ENCODE measurements at places on chromosomes 12 and 14.

GRCh38 chr12:79141776-79142175 lies 277.2 kb downstream of the SYT1 start:
- no peak for DNase-seq

DNA sequence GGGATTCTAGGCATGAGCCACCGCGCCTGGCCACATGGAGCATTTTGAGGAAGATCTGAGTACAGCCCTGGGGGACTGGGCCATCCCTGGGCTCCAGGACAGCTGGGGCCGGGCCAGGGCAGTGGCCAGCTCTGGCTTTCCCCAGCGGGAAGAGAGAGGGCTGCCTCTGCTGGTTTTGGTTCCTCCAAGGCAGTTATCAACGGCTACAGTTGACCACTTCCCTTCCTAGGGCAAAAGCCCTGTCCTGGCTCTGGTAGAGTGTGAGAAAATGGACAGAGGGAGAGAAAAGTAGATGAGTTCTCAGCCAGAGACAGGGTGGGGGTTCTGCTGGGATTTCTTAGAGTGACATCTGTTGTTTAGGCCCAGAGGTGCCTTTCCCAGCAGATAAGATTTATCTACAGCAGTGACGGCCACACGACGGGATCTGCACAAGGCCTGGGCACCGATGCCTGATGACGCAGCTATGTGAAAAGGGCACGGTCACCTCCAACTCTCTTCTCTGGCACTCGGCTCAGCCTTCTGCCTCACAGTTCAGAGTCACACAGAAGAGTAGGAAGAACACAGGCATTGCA lies 5.5 kb upstream of the HVCN1 start:
- no peak for DNase-seq

- no peak for DNase-seq
Measured at GRCh38 chr14:70635971-70636595, 5.6 kb upstream of the TTC9 start.

DNA sequence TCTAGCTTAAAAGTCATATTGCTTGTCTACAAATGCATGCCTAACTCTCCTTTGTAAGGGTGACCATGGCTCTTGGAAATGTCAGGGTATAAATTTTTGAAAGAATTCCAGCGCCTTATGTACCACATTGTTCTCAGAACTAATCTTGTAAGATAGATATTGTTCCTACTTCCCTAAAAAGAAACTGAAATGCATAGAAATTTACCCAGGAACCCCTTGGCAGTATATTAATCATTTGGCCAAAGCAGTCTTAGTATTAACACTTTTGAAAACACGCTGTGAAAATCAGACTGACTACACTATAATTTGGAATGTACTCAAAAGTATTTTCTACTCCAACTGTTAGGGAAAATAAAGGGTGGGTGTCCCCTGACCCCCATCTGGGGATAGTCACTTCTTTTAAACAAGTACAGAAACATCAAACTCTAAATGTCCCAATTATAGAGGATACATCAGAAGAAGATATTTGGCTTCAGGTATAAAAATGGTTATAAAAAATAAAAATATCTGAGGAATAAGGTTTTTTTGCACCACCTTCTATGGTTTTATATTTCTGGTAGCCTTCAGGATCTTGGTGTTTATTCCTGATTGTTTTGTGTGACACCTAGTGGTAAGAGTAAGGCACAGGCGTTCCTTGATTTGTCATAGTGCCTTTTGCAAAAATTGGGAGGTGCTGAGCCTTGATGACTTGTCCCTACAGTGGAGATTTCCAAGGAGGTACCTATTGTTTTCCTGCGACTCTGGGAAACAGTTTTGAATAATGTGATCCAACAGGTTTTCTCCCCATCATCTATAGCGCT lies 2.2 kb upstream of the NFKBIA start:
- DNase-seq: no peak

- no peak for DNase-seq
Measured at GRCh38 chr12:119385659-119386058, 51.1 kb downstream of the CCDC60 start.

DNA sequence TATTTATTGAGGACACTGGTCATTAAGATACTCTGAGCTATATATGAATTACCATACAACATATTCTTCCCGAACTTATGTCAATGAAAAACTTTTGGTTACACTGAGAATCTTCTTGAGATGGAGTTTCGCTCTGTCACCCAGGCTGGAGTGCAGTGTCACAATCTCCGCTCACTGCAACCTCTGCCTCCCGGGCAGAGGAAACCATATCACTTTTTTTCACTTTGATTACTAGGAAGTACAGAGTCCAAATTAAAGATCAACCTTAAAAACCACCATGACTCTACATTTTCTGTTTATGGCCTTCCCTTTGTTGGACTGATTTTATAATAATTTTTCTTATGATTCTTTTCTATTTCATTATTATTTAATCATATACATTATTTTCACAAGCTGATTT lies 336.5 kb downstream of the FSCB start:
- no peak for DNase-seq

- DNase-seq: no peak
Measured at GRCh38 chr12:121209221-121209620, 708 bp upstream of the P2RX4 start.

DNA sequence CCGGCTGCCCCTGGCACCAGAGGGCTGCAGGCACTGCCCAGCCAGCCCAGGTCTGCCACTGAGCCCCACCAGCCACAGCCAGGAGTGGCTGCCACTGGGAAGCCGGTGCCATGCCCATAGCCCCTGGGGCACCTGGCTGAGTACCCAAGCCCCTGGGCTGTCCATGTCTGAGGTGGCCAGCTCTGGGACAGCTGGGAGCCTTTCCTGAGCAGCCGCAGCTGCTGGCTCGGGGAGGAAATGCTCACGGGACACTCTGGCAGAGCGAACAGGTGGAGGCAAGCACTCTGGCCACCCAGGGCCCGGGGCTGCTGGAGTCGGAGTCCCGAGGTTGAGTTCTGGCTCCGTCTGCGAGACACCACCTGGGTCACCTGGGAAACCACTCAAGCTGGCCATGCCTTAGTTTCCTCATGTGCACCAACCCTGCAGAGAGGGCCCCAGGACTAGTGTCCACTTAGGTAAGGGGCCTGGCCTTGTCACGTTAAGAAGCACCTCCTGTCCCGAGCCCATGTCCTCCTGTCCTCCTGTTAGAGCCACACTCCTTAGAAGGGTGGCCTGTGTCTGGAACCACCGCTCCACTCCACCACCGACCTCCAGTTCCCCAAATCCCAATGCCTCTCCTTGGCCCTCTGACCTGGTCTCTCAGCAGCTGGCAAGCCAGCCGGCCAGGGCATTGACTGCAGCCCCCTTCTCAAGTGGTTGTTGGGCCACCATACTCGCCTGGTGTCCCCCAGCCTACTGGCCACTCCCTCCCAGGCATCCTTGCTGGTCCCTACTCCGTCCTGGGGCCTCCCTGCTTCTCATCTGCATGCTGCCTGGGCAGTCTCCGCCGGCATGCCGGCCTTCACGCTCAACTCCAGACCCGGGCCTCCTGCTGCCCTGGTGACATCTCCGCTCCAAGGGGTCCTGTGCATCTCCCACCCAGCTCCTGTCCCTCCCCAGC lies 45.3 kb downstream of the BEGAIN start:
- DNase-seq: no peak

- DNase-seq: no peak
Measured at GRCh38 chr12:58450868-58451482, 469.3 kb downstream of the LRIG3 start.

DNA sequence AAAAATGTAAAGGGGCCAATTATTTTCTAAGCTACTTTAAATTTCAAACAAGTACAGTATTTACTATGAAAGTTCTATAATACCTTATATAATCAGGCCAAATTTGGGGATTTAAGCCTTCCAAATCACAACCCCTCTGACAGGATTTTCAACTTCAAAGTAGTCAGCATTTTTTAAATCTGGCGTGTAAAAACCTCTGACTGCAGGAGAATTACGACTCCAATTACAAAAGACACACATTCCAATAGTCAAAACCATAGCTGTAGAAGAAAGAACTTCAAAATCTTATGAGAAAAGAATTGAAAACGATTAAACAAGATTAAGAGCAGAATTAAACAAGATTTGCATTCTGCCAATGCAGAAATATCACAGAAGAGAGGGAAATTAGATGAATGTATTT lies 12.7 kb downstream of the OSBPL8 start:
- no peak for DNase-seq

- no peak for DNase-seq
Measured at GRCh38 chr12:70180130-70180529, 63.1 kb upstream of the CNOT2 start.

DNA sequence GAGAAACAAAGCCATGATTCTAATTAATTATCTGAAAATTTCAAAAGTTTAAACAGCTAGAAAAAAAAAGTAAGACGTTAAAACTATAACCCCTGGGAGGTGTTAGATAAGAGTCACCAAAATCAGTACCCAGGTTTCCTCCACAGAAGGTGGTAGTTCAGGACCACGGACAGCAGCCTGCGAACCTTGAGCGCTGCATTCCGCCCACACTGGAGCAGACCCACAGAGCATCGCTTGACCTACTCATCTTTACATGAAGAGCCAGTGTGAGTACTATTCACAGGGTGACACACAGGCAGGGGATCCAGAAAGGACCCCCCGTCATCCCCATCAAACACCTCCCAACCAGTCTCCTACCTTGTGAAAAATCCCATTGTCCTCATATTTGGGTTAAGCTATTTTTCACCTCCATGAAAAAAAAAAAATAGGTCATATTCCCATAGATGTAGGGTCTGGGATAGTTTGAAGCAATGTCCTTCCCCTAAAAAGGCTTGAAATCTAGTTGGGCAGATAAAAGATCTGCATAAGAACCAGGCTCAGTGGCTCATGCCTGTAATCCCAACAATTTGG lies 8.8 kb upstream of the CHGA start:
- DNase-seq: peak; percentile 7

DNA sequence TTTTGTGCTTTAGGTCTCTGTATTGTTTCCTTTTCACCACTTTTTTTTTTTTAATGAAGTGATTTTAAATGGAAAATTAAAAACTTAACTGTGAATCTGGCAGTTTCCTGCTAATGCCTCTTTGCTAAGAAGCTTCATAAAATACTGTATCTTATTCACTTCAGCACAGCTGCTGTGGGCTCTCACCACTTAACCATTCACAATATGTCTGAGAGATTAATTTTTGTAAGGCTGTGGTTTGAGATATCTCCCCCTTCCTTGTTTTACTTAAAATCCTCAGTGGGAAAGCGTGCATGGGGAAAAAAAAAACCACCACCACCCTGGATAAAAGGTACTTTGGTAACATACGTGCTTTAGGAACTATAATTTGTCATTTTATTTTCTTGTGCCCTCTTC lies 115.9 kb downstream of the ETV6 start:
- DNase-seq: no peak

GRCh38 chr12:45644541-45644940 lies 85.0 kb upstream of the ARID2 start:
- no peak for DNase-seq

DNA sequence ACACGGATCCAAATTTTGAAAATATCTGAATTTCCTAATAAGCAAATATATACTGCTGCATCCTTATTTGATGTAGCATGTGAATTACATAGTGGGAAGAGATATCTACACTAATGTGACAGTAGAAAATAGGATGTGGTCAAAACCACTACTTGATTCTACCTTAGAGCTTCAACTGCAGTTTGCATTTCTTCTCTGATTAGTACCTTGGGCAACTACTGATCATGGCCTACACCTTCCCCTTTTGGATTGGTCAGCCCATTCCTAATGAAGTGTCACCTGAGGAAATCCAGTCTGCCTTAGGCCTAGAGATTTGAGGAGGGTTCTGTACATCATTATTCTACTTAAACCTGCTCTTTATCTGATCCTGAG lies 10.7 kb downstream of the LLPH start:
- no peak for DNase-seq

DNA sequence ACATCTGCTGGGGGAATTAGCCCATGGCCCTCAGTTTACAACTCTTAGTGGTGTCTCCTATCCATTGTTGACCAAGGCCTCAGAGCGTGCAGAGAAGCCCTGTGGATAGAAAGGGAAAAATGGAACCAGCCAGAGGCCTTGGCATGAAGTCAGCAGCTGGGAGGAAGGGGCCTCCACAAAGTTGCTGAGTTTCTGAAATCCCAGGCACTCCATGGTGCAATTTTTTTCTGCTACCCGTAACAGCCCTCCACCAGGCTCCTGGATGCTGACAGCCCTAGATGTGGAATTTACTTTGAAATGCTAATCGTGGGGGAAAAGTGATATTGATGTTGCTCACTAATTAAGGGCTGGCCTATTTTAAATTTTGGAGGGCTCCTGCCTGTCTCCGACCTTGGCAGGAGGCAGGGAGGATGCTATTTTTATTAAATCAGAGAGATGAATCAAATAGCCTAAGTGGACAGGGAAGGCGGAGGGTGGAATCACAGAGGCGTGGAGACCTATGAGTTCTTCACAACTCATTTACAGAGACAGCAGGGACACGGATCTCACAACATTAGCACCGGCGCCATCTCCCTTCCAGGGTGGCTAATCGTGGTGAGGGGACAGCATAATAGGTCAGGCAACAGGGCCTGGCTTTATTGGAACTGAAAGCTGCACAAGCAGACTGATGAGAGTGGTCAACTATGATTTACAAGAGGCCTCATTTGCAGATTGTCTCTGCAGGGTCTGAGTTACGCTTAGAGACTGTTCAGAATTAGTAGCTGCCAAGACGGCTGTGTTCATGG lies 99.8 kb upstream of the WSCD2 start:
- DNase-seq: no peak

GRCh38 chr14:104266631-104267575 lies 128.5 kb downstream of the KIF26A start:
- DNase-seq: no peak

DNA sequence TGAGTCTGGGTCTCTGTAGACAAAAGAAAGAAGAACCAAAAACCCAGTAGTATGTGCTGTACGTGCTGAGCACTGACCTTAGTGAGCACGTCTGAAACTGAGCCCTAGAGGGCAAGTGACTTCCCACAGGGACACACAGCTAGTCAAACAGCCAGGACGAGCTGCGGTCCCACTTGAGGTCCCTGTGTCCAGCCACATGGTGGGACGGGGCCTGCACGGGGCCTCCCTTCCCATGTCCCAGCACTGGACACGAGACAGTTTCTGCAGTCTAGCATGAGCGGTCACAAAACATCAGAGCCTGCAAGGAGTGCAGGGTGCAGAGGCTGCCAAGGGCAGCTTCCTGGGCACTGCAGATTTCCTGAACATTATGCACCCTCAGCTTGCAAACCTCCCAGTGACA lies 121.6 kb downstream of the NCOR2 start:
- DNase-seq: no peak

DNA sequence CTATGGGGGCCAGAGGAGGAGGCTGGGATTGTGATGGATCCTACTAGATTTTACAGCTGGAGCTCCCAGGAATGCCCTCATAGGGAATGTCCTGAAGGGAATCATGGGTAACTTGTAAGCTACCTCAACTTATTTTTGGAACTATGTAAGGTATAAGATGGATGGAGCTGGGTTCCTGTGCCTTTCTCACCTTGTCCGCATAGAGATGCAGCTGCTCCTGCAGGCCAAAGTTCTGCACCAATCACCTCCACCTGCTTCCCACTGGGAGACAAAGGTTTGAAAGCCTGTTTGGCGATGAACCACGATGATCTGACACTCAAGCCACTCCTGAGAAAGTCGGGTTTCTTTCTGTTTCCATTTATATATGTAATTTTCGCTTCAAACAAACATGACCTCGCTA lies 648 bp upstream of the AKAP5 start:
- DNase-seq: no peak

Measured in activated naive CD4-positive, alpha-beta T cell (primary cell).